ENCODE measurements at places on chromosomes 3 and 15. TPM values are rescaled to one million over a fixed set of nuclear protein-coding genes. Genes with fewer than 3 reads are reported as not detected.

The PDE8A gene
- 4.3 TPM for polyA plus RNA-seq

The DIS3L gene
- 48.8 TPM for polyA plus RNA-seq

- no peaks in the 10 kb centered on the region for H3K27me3 ChIP-seq
- H3K36me3 ChIP-seq = no peaks in the 10 kb centered on the region
- H3K4me3 ChIP-seq = no peak overlapping the region
- H3K27ac ChIP-seq = no peak overlapping the region
These were observed 104.2 kb downstream of the AGBL1 start for GRCh38 chr15:86183596-86184491.

GRCh38 chr3:46093327-46093942 is 66.2 kb upstream of the XCR1 start:
- no peaks in the 10 kb centered on the region for H3K36me3 ChIP-seq
- H3K27me3 ChIP-seq = no peaks in the 10 kb centered on the region
- no peak for DNase-seq
- no peak overlapping the region for H3K4me3 ChIP-seq
- H3K27ac ChIP-seq = no peak overlapping the region

The HHATL gene
- not detected for polyA plus RNA-seq

DNA sequence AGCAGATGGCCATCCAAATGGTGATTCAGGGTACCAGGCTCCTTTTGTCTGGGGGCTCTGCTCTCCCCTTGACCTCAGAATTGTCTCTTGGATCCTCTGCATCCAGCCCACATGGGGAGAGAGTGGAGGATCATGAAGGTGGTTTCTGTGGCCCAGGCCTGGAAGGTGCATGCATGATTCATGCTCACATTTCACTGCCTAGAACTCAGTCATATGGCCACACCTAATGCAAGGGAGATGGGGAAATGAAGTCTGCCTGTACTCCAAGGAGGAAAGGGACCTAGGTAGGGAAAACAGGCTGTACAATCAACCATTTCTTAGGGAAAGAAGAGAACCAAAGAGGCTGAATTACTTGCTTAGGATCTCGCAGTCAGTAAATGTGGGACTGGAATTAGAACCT is 15.1 kb downstream of the HRG start:
- no peak overlapping the region for H3K4me3 ChIP-seq
- no peak for DNase-seq
- H3K36me3 ChIP-seq = no peaks in the 10 kb centered on the region

- H3K4me1 ChIP-seq = no peaks in the 10 kb centered on the region
- DNase-seq = no peak
- no peak overlapping the region for H3K4me3 ChIP-seq
These were observed 746.2 kb downstream of the TUSC7 start for GRCh38 chr3:117455782-117456181.

All from naive thymus-derived CD4-positive, alpha-beta T cell (primary cell).